ENCODE measurements at places on chromosomes 7 and 10. TPM values are rescaled to one million over a fixed set of nuclear protein-coding genes. Genes with fewer than 3 reads are reported as not detected.
A peak's percentile ranks its signal among the peaks of the same experiment; 100 is the strongest.

Gene FXYD4
- total RNA-seq = not detected

Gene KCNMA1
- total RNA-seq = 3.7 TPM

Gene PRKRIP1
- total RNA-seq = 29.1 TPM

Gene SYCE1
- not detected for total RNA-seq

Gene CLCN1
- total RNA-seq = not detected

- DNase-seq = no peak
Measured at GRCh38 chr7:106057204-106057961, 54.7 kb downstream of the SYPL1 start.

GRCh38 chr7:22351329-22351692, 5.6 kb downstream of the RAPGEF5 start:
- DNase-seq = no peak

DNA sequence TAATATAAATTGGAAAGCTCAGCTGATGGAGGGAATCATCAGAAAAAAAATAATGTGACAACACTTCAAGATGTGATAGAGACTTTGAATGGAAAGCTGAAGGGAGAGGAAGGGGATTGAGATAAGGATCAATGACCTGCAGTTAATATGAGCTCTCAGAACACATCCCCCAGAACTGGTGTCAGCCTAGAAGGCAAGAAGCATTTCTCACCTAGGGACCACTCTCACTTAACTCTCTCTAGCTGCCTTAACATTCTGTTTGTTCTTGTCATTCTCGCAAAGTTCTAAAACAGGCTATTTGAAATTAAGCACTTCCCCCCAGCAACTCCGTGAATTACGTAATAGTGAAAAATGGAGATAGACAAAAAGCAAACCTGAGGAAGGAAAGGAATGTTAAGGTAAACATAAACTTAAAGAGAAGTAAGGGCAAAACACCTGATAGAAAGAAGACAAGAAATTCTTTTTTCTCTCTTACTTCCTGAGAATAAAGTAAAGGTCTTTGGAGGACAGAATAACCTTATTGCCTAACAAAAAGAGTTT, 1.2 kb upstream of the MPP7 start:
- DNase-seq = no peak

DNA sequence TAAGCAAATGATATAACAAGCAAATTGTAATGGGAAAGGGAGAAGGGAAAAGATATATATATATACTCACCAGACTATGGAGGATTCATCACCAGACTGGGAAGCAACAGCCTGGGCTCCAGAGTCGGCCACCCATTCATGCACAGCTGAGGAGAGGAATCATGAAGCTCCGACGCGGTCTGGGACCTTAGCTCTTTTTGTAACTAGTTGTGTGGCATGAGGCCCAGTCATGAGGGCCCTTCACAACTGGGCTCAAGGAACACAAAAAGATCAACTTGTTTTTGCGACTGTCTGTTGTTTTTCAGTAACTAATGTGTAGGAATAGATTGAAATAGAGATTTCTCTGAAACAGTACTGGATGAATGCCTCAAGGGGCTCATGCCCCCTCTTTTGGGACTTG, 911.2 kb downstream of the TYW1 start:
- DNase-seq = no peak

- no peak for DNase-seq
Measured at GRCh38 chr10:96995851-96996250, 163.8 kb downstream of the LCOR start.

DNA sequence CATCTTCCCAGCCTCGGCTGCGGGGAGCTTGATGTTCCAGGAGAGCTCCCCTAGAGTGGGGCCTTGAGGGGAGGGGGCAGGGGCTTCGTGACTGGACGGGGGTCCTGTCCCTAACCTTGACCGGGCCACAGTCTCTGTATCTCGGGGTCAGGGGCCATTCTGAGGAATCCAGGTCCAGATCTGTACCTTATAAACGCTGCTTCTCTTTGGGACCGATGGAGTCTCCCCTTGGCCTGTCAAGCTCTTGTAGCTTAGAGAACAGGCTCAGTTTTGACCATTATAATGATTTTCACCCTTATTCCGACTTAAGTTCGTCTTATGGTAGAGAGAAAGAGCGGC, 831 bp downstream of the ZKSCAN5 start:
- no peak for DNase-seq

DNA sequence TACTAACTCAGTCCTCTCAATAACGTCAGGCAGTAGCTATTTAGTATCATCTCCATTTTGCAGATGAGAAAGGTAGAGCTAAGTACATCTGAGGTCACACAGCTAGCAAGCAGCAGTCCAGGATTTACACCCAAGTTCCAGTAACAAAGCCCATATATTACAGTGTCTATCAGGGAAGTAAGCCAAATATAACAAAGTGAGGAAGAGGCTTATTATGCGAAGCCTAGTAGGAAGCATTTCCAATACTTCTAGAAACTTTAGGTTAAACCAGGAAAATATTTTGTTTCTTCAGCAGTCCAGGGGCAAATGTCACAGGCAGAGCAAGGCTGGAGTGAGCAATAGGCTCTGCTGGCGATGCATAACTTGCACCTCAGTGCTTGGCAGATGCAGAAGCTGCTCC, 53.9 kb downstream of the NOC3L start:
- no peak for DNase-seq

DNA sequence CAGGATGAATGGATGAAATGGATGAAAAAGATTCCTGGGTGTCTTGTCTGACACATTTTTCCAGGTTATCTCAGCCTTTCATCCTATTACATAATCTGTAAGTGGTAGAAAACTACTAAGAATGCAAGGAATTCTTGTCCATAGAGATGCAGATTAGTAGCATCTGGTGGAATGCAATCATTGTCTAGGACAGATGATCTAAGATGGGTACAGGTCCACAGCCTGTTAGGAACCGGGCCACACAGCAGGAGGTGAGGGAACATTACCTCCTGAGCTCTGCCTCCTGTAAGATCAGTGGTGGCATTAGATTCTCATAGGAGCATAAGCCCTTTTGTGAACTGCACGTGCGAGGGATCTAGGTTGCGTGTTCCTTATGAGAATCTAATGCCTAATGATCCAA, 225.0 kb downstream of the CALN1 start:
- DNase-seq = peak; percentile 12

- DNase-seq = no peak
Measured at GRCh38 chr10:122859527-122859926, 13.9 kb upstream of the CUZD1 start.

GRCh38 chr7:25855854-25856782, 295.9 kb upstream of the NFE2L3 start:
- peak; percentile 65 for DNase-seq

- peak; percentile 81 for DNase-seq
Measured at GRCh38 chr7:13990319-13990983, 985 bp upstream of the ETV1 start.

- DNase-seq = no peak
Measured at GRCh38 chr7:134284952-134285351, 31.8 kb downstream of the SLC35B4 start.

GRCh38 chr10:94129393-94130130, 135.8 kb downstream of the PLCE1 start:
- no peak for DNase-seq

- no peak for DNase-seq
Measured at GRCh38 chr7:87581723-87582122, 19.0 kb downstream of the ABCB1 start.

- no peak for DNase-seq
Measured at GRCh38 chr10:131933016-131933695, 32.3 kb downstream of the PPP2R2D start.

DNA sequence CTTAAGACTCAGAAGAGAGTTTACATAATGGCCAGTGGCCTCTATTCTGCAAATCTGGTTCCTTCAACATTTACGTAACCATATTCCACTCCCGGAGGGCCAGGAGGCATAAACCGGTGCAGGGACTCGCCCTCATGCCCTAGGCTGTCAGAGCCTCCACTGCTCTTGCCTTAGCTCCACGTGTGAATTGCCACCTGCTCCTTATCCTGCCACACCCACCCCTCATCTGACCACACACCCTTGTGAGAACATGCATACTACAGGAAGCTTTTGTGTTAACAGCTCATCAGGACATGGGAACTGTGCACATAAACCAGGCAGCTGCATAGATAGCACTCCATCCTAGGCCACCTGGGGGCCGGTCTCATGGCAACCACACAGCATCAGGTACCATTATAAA, 146.7 kb upstream of the PFKP start:
- DNase-seq = no peak

GRCh38 chr7:80106498-80107113, 28.0 kb upstream of the GNAI1 start:
- no peak for DNase-seq

DNA sequence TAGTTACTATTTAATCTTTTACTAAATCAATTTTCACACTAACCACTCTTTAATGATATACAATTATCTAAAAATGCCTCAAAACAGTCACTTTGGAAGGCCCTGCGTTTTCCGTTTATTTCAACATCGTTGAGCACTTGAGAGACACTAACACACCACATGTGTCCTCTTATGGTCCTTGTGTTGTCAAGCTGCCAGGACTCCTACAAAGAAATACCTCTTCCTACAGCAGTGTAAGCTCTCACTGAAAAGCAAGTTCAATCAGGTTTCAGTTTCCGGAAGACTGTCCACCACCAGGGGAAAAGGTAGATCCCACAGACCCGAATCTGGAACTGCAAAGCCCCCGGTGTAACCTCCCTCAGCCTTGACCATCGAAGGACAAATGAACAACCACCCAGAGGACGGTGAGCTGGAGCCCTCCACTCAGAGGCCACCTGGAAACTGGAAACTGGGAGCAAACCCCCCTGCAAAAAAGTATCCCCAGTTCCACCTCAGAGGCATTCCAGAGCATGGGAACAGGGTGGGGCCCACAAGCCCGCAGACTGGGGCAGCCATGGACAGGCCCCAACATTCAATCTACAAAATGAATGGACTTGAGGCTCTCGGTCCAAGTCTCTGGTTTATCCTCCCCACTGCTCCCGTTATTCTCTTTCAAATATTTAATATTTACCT, 37.6 kb downstream of the KCNH2 start:
- DNase-seq = no peak

DNA sequence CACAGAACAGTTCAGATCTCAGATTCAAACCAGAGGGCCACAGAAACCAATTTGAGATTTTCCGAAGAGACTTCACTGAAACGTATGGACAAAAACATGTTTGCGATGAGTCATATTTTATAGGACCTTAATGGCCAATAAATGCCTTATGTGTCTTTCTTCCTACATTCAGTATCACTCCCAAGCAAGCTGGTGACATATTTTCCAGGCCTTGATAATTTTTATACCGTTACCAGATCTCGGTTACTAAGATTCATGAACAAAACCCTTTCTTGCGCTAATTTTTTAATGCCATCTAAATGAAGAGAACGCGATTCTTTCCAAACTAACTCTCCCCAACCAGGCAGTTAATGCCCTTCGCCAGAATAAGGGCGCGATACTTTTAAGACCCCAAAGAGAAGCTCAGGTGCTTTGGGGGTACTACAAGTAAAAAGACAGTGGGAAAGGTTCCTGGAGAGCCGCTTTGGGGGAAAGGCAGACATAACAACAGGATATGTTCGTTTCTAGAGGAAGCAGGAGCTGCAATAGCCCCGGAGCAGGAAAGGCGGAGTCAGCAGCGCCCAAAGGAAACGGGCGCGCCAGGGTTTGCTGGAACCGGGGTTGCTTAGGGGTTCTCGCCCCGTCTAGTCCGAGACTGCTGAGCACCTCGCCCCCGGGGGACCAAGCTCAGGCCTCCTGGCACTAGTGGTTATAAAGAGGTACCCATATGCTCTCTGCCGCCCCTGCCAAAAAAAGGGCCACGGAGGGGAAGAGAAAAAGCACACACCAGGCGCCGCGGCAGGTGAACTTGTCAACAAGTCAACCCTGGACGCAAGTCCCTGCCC, 884 bp downstream of the ICA1 start:
- peak; percentile 20 for DNase-seq

GRCh38 chr7:157309988-157310668, 26.7 kb upstream of the DNAJB6 start:
- no peak for DNase-seq

DNA sequence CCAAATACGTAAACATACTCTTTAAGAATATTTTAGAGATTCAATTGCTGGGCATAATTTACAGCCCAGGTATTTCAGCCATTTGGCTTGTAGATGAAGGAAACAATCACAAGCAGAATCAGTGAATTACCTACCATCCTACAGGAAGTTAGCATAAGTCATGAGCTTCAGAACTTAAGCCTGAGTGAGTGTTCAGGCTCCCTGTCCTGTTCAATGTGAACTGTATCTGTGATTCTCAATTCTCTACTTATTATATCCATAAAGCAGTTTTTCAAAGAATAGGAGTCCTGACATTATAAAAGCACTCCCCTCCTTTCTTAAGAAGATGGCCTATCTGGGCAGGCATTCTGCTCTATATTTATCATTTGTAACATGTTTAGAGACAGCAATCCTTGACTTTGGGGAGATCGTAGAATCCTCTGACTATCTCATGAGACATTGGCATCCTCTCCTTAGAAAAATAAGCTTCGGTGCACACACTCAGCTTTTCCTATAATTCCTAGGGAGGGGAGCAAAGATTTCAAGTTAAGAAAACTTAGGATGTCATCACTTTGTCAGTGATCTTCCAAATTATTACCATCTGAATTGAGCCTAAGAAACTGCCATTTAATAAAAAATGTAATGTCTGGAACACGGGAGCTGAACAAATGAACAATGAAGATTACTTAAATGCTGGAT, 645.2 kb upstream of the IGFBP3 start:
- DNase-seq = no peak

Data from neural progenitor cell (in vitro differentiated cells).